ENCODE measurements at places on chromosomes 1 and 21.

- no peak for DNase-seq
These were observed 40.2 kb downstream of the STX6 start for GRCh38 chr1:180982422-180982821.

- DNase-seq: no peak
These were observed 106.9 kb downstream of the SEC16B start for GRCh38 chr1:177862916-177863315.

GRCh38 chr1:204852854-204853253, 17.8 kb upstream of the NFASC start:
- no peak for DNase-seq

DNA sequence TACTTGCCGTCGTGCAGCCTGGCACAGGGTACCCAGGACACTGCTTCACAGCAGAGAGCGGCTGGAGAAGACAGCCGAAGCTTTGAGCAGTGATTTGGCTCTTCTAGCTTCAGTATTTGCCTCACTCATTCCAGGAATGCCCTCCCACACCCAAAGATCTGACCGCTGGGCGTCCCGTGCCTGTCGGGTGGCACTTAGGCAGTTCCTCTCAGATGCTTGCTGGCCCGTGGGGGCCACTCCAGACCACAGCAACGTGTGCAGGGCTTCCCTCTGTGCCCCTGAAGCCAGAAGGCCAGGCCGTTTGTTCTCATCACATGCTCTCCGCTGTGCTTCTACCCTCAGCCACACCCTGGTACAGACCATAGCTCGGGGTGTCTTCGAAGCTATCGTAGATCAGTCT, 17.0 kb downstream of the RRP1B start:
- no peak for DNase-seq

DNA sequence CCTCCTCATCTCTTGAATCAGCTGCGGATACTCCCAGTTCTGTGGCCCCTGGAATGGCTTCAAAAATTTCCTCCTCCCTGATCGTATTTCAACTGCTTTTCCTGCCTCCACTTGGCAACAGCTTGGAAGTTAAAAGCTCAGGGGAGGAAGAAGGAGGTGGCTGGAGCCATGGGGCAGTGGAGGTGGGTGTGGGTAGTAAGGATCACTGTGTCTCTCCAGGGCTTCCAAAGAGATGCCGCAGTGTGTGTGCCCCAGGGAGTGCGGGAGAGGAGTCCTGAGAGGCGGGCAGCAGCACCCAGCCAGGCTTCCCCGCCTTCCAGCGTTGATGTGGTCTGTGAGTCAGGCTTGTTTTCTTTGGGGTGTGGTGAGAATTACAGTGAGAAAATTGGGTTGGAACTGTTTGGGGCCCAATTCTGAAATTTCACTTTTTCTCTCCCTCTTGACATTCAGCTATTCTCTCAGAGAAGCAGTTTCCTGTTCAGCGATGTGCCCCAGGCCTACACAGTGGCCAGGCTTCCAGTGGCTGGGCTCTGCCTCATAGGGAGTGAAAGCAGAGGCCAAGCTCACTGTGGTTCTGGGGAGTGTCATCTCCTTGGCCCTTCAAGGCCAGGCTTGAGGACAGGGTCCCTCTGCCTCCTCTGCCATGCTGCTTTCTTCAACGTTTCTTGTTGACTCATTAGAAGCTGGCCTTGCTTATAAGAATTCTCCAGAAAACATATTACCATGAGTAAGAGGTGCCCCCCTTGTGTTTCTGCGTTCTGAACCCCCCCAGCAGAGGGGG, 69.0 kb downstream of the PGM1 start:
- peak; percentile 69 for DNase-seq

DNA sequence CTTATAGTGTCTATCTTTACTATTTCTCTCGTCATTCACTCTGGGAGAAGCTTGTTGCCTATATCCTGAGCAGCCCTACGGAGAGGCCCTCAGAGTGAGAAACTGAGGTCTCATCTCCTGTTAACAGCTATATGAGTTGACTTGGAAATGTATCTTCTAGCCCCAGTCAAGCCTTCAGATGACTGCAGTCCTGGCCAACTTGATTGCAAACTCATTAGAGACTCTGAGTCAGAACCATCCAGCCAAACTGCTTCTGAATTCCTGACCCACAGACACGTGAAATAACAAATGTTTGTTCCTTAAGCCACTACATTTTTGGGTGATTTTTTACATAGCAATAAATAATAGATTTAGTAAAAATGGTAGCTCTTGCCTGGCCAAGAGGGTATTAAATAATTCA, 3.9 kb upstream of the ZBED6 start:
- no peak for DNase-seq

GRCh38 chr1:15001317-15001915, 152.1 kb upstream of the TMEM51 start:
- no peak for DNase-seq

GRCh38 chr1:156894711-156895454, 1.4 kb downstream of the PEAR1 start:
- no peak for DNase-seq

GRCh38 chr1:213623064-213623581, 364.6 kb upstream of the PROX1 start:
- DNase-seq: no peak

GRCh38 chr1:11704194-11704529, 12.7 kb downstream of the DRAXIN start:
- DNase-seq: no peak

- no peak for DNase-seq
These were observed 36.9 kb downstream of the EIF2D start for GRCh38 chr1:206575165-206575893.

- DNase-seq: no peak
These were observed 23.5 kb downstream of the GJA5 start for GRCh38 chr1:147736883-147737282.

GRCh38 chr1:223077247-223077833, 65.7 kb downstream of the TLR5 start:
- no peak for DNase-seq

DNA sequence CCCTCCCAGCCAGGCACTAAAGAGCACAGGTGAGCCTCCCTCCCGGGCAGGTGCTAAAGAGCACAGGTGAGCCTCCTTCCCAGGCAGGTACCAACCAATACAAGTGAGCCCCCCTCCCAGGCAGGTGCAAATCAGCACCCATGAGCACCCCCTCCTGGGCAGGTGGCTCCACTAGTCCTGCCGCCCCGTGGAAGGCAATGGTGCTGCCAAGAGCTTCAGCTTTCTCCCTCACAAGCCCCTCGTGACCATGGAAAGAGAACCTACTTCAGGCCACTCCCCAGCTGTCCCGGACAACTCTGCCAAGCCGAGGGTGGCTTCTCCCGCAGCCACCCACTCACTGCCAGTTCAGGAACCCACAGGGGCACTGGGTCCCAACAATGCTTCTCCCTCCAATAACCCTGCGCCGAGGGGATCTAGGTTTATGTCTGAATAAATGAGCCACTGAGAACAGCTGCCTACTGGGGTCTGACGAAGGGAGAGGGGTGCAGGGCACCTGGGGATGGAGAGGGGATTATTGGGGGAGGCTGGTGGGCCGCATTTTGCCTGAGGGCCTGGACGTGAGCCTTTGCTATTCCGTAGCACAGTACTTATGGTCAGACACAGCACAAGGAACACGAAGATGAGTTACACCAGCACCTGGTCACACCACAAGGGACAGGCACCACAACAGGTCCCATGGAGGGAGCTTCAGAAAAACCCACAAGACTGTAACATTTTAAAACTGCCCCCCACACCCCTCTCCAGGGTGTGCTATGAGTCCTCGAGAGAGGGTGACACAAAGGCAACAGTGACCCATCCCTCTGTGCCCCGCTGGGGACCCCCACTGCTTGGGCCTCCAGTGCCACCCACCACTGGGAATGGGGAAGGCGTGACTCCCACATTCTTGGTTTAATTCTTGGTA, 46.3 kb downstream of the PRDM15 start:
- DNase-seq: no peak

DNA sequence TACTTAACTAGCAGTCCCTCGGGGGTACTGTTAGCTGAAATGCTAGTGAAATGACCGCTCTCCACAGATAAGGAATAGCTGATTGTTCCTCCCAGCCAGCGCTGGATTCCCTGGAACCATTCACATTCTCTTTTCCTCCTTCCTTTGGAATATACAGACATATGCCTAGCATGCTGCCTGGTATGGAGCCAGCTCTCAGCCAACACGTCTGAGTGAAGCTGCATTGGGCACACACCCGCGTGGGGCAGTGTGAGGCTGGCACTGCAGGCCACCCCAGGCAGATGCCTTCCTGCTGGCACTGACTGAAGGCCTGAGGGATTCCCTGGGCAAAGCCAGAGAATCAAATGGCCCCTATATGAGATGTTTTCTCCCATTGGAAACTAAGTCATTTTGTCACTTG, 66.7 kb downstream of the TLR5 start:
- no peak for DNase-seq

- DNase-seq: no peak
These were observed 443.5 kb upstream of the B3GALT2 start for GRCh38 chr1:193629875-193630274.

- DNase-seq: no peak
These were observed 74.2 kb downstream of the DTL start for GRCh38 chr1:212109728-212110127.

DNA sequence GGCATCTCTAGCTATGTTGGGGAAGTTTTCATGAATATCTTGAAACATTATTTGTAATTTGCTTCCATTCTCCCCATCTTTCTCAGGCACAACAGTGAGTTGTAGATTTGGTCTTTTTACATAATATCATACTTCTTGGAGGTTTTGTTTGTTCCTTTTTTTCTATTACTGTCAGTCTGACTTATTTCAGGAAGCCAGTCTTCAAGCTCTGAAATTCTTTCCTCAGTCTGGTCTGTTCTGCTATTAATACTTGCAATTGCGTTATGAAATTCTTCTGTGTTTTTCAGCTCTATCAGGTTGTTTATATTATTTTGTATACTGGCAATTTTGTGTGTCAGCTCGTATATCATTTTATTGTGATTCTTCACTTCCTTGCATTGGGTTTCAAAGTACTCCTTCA, 424.6 kb upstream of the PTBP2 start:
- DNase-seq: no peak

DNA sequence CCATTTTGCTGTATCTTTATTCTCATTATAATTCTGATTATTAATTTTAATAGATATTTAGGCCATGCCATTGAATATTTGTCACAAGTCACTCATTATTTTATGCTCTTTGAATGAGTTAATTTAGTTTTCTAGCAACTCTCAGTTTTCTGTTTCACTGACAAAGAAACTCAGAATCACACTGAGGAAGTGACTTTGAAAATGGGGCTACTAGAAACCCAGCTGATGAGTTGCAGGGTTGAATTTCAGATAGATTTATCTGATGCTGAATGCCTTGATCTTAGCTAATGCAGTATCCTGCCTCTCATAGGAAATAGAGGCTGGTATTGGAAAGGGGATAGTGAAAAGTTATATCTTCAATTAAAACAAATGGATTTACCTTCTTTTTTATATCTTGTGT, 67.4 kb upstream of the PLA2G4A start:
- DNase-seq: no peak

DNA sequence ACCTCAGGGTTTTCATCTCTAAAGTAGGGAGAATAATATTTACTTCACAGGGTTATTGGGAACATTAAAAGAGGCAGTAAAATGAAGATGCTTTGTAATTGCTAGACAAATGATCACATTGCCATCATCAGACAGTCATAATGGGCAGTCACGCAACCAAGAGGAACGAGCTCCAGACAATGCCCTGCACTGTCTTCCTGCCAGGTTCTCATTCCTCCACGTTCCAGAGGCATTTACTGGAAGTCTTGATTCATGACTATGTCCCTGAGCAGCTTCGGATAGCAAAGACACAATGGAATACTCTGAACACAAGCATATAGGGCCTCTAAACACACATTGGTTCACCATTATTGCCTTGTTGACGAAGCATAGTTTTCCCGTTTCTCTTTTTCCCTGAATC, 389.7 kb downstream of the NTNG1 start:
- DNase-seq: peak; percentile 49

DNA sequence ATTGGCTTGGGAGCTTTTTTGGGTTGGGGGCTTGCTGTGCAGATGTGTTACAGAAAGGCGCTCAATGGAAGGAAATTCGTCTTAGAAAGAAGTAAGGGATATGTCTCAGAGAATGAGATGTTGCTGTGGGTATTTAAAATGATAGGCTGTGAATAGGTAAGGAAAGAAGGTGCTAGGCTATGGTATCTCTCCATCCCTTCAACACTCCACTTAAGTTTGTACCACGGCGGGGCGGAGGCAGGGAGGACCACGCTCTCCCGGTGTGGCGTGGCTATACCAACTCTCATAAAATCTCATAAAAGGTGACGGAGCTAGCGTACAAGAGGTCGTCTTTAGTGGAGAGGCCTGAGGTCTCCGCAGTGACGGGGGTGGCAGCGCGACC, 305 bp upstream of the RPS6KC1 start:
- no peak for DNase-seq

- no peak for DNase-seq
These were observed 38.0 kb downstream of the FMO4 start for GRCh38 chr1:171351961-171352360.

GRCh38 chr21:27380303-27380702, 413.4 kb upstream of the ADAMTS5 start:
- no peak for DNase-seq

- DNase-seq: no peak
These were observed 18.4 kb downstream of the OLIG1 start for GRCh38 chr21:33088384-33088783.

GRCh38 chr1:55060133-55060999, 21.0 kb downstream of the PCSK9 start:
- no peak for DNase-seq

GRCh38 chr1:222561656-222562055, 13.8 kb upstream of the HHIPL2 start:
- no peak for DNase-seq

GRCh38 chr1:192445839-192446489, 129.2 kb downstream of the RGS21 start:
- no peak for DNase-seq

- no peak for DNase-seq
These were observed 43.1 kb upstream of the KANK4 start for GRCh38 chr1:62362061-62362917.

GRCh38 chr1:9190234-9190633, 44.3 kb upstream of the H6PD start:
- DNase-seq: no peak

DNA sequence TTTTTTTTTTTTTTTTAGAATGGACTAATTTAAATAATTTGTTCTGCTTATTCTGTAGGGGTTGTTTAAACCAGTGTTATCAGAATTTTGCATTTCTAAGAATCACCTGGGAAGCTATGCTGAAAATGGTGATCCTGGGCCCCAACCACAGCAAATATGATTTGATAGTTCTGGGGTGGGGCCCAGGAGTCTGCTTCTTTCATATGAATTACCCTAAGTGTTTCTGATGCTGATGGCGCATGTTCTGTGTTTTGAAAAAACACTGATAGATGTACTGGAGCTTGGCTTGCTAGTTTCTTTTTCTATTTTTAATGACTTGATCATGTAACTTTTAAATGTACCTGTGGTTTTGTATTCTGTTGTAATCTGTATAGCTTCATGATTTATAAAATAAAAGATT, 89.3 kb downstream of the CDC14A start:
- DNase-seq: no peak

- DNase-seq: no peak
These were observed 21.3 kb downstream of the GPR137B start for GRCh38 chr1:236163463-236164153.

- no peak for DNase-seq
These were observed 228.3 kb upstream of the ZP4 start for GRCh38 chr1:238119060-238119459.

Measured in urothelium cell line (cell line).